Pulmonary artery endothelial cell (primary cell): ENCODE measurements at places on chromosomes 3 and 15. TPM values are rescaled to one million over a fixed set of nuclear protein-coding genes. Genes with fewer than 3 reads are reported as not detected.

The ACVR2B gene
- total RNA-seq = 3.3 and 4.2 TPM in 2 replicates

The SLC27A2 gene
- total RNA-seq = 0.11 TPM in 1 of 2 replicates, not detected in the other

The CRABP1 gene
- not detected in 2 replicates for total RNA-seq

The ALDH1L1 gene
- not detected in 2 replicates for total RNA-seq

The FETUB gene
- total RNA-seq = not detected in 2 replicates
